ENCODE measurements at places on chromosomes 16 and 17. TPM values are rescaled to one million over a fixed set of nuclear protein-coding genes. Genes with fewer than 3 reads are reported as not detected.

Gene RAMP2
- 19.5 TPM for total RNA-seq

- DNase-seq: no peak
Measured at GRCh38 chr16:65314627-65315008, 192.8 kb upstream of the CDH11 start.

DNA sequence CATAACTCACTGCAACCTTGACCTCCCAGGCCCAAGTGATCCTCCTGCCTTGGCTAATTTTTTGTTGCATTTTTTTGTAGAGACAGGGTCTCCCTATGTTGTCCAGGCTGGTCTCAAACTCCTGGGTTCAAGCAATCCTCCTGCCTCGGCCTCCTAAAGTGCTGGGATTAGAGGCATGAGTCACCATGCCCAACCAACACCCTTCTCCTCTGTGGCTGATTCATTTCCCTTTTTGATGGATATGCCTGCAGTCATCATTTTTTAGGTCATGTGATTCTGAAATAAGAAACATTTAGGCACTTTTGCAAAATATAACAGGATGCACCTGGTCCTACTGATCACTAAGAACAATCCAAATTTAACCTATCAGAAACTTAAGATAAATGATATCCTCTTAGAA, 44.0 kb upstream of the YPEL2 start:
- no peak for DNase-seq

DNA sequence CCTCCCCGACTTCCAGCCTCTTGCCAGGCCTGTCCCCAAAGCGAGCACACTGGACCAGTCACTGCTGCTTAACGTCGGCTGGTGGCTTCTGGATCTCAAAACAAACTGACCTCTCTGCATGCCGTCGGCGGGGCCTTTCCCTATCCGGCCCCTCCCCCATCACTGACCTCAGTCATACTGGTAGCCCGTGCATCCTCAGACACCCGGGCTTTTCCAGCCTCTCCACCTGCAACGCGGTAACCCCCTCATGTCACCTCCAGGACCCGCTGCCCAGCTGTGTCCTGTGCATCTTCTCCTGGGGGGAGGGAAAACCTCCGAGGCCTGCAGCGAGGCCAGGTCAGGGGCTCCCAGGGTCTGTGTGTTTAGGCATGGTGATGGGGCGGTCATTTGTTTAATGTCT, 138.6 kb upstream of the CHMP6 start:
- no peak for DNase-seq

DNA sequence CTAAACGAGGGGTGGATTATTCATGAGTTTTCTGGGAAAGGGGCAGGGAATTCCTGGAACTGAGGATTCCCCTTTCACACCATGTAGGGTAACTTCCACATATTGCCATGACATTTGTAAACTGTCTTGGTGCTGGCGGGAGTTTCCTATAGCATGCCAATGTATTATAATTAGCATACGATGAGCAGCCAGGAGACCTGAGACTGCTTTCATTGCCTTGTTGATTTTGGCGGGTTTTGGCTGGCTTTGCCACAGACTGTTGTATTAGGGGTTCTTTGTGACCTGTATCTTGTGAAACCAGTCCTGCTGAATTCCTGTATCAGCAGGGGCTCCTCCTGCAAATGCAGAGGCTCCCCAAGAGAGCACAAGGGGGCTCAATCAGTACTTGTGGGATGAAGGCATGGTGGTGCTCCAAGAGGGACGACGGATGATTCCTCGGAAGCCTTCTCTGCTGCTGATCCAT, 104.4 kb upstream of the CACNG5 start:
- no peak for DNase-seq

DNA sequence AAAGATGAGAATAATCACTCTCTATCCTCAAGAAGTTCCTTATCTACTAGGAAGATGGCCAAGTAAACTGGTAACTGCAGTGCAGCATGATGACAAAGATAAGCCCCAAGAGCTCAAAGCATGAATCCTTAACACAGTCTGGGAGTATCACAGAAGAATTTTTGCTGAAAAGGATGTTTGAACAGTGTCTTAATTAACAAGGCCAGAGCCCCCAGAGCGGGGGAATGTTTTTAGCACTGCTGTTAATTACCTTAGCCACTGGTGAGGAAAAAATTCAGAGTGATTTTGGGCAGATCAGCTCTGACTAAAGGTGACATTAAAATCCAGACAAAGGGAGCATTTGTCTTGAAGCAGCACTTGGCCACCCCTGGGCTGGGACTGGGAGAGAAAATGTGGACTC, 30.1 kb downstream of the ADAMTS18 start:
- no peak for DNase-seq

All from mesothelial cell of epicardium (in vitro differentiated cells).